ENCODE measurements at places on chromosomes 1 and 21. TPM values are rescaled to one million over a fixed set of nuclear protein-coding genes. Genes with fewer than 3 reads are reported as not detected.

DNA sequence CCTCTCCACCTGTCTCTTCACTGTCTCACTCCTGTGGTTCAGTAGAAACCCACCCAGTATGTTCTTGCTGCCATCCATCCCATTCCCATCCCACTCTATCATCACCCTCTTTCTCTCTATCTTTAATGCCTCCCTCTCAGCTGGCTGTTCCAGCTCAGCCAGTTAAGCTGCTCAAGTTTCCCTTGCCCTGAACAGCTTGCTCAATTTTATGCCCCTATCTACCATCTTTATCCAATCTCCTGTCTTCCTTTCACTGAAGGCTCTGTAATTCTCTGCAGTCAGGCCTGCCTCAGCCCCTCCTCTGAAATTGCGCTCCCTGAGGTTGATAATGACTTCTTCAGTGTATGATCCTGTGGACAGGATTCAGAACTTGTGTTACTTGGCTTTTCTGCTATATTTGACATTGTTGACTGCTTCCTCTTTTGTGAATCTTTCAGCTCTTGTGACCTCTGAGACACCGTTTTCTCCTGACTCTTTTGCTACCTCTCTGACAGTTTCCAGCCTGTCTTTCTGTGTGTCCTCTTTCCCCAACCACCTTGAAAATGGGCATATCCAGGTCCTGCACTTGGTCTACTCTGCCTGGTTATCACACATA, 13.9 kb upstream of the BCAR3 start:
- no peaks in the 10 kb centered on the region for H3K27me3 ChIP-seq
- H3K27ac ChIP-seq, result no peak overlapping the region
- peaks cover 37% of the 10 kb centered on the region for H3K4me1 ChIP-seq
- no peak overlapping the region for H3K4me3 ChIP-seq
- H3K36me3 ChIP-seq, result no peaks in the 10 kb centered on the region

DNA sequence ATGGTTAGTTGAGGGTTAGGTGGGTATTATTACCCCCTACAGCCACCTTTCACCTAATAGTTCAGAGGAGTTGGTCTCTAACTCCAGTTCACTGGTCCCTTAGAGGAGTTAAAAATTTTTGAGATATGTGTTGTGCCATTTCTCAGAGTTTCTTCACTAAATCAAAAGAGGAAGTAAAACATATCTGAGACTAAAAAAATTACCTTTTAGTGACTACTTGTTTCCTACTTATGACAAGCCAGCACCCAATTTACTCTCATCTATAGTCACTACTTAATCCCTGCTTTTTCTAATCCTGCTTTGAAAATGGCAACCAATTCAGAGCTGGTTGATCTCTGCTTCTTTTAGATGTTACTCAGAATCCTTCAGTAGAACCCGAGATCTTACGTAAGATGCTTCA, 1316.8 kb upstream of the B3GALT2 start:
- H3K4me1 ChIP-seq, result no peaks in the 10 kb centered on the region
- no peaks in the 10 kb centered on the region for H3K36me3 ChIP-seq
- no peak overlapping the region for H3K4me3 ChIP-seq
- no peak overlapping the region for H3K27ac ChIP-seq

DNA sequence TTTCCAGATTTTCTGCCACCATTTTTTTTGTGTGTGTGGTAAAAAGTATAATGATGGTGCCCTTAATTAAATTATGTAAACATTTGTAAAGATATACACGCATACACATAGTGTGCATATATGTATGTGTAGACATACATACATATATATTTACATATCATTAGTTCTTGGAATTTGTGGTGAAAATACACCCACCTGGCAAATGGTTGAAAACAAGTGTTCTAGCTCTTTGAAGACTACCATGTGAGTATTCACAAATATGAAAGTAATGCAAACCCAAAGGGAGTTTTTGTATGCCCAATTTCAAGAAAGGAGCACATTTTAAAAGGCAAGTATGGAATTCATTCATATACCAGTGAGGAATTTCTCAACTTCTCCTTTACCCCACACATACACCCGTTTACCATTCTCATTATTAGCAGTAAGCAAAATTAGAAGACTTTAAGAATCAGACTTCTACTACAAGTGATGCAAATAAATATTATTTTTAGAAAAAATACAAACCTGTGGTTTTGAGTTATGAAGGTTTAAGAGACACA, 8.0 kb downstream of the RABGAP1L start:
- no peak overlapping the region for H3K4me3 ChIP-seq
- no peaks in the 10 kb centered on the region for H3K27me3 ChIP-seq
- H3K4me1 ChIP-seq, result no peaks in the 10 kb centered on the region
- no peak for DNase-seq

- H3K4me3 ChIP-seq, result no peak overlapping the region
- H3K36me3 ChIP-seq, result no peaks in the 10 kb centered on the region
- H3K27ac ChIP-seq, result no peak overlapping the region
These were observed 106.2 kb downstream of the RUNX1 start for GRCh38 chr21:34942911-34943310.

- no peak overlapping the region for H3K4me3 ChIP-seq
- H3K27ac ChIP-seq, result no peak overlapping the region
- no peaks in the 10 kb centered on the region for H3K27me3 ChIP-seq
- no peaks in the 10 kb centered on the region for H3K36me3 ChIP-seq
These were observed 286.3 kb upstream of the SGIP1 start for GRCh38 chr1:66247415-66248208.

DNA sequence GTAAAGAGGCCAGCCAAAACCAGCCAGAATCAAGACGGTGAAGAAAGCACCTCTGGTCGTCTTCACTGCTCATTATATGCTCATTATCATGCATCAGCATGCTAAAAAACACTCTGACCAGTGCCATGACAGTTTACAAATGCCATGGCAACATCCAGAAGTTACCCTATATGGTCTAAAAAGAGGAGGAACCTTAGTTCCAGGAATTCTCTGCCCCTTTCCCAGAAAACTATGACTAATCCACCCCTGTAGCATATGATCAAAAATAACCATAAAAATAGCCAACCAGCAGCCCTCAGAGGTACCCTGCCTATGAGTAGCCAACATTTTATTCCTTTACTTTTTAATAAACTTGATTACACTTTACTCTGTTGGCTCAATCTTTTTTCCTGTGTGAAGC, 34.2 kb upstream of the PBX1 start:
- no peak for DNase-seq
- H3K4me1 ChIP-seq, result no peaks in the 10 kb centered on the region

GRCh38 chr1:154726443-154726842, 118.5 kb upstream of the ADAR start:
- H3K4me1 ChIP-seq, result peaks cover 21% of the 10 kb centered on the region
- no peak overlapping the region for H3K27ac ChIP-seq
- H3K27me3 ChIP-seq, result peaks cover 12% of the 10 kb centered on the region
- DNase-seq, result no peak

DNA sequence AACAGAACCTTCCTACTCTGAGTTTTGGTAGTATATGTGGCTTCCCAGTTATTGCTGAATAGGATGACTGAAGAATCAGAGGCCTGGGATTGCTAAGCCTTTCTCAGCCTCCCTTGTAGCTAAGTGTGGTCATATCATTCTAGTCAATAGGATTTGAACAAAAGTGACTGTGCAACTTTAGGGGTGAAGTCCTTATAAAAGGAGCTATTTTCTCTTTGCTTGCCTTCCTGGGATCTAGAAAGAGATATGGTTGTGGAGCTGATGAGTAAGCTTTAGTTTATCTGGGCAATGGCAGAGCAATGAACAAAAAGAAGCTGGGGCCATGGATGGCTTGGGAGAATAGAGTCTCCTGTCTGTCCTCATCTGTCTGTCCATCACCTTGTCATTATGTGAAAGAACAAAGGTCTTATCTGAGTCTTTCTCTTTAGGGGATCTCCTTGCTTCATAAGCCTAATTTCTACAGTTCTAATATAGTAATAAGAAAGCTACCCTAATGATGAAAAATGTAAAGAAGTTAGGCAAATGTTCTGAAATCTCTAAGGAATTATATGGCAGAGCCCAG, 91.5 kb downstream of the TENT5C start:
- H3K4me1 ChIP-seq, result peaks cover 36% of the 10 kb centered on the region
- H3K27ac ChIP-seq, result peak overlapping the region; percentile 94
- H3K27me3 ChIP-seq, result peaks cover 2% of the 10 kb centered on the region
- DNase-seq, result no peak
- no peaks in the 10 kb centered on the region for H3K36me3 ChIP-seq

- H3K36me3 ChIP-seq, result no peaks in the 10 kb centered on the region
- H3K4me1 ChIP-seq, result no peaks in the 10 kb centered on the region
- H3K27ac ChIP-seq, result no peak overlapping the region
- no peak for DNase-seq
- H3K4me3 ChIP-seq, result no peak overlapping the region
These were observed 97.9 kb upstream of the KIF26B start for GRCh38 chr1:245056913-245057312.

- H3K36me3 ChIP-seq, result no peaks in the 10 kb centered on the region
- peaks cover 27% of the 10 kb centered on the region for H3K4me1 ChIP-seq
- H3K27me3 ChIP-seq, result peaks cover 6% of the 10 kb centered on the region
- DNase-seq, result peak; percentile 94
- H3K4me3 ChIP-seq, result peak overlapping the region; percentile 76
These were observed 711 bp downstream of the TRNP1 start for GRCh38 chr1:26994020-26994786.

DNA sequence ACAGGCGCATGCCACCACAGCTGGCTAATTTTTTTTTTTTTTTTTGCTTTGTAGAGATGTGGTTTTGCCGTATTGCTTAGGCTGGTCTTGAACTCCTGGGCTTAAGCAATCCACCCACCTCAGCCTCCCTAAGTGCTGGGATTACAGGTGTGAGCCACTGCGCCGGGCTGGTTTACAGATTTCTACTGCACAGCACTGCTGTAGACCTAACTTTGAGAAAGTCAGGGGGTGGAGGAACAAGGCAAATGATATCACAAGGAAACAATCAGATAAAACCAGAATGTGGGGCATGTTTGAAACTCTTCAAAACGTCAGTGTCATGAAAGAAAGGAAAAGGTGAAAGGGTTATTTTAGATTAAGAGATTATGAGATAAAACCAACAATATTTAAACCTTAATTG, 45.3 kb downstream of the URB2 start:
- H3K4me1 ChIP-seq, result no peaks in the 10 kb centered on the region
- H3K27ac ChIP-seq, result no peak overlapping the region
- no peaks in the 10 kb centered on the region for H3K36me3 ChIP-seq
- H3K4me3 ChIP-seq, result no peak overlapping the region
- DNase-seq, result no peak

The DEPDC1 gene
- 1.4 TPM for total RNA-seq

The UTS2 gene
- 0.29 TPM for total RNA-seq

The C1orf116 gene
- not detected for total RNA-seq
